ENCODE measurements at places on chromosomes 5 and 9.
A peak's percentile ranks its signal among the peaks of the same experiment; 100 is the strongest.

DNA sequence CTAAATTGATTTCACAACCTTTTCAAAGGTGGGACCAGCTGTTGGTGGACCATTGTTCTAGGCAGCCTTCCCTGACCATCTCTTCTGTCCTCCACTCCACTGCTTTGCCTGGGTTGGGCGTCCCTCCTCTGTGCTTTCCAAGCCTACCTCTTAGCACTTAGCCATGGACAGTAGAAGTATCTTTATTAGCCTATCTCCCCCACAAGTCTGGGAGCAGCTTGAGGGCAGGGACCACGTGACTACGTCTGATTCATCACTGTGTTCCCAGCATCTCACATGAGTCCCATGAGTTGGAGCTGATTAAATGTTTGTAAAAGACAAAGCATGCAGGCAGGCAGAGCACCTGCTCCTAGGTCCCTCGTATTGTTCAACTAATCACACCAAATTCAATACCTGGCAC, 20.9 kb downstream of the MORN5 start:
- no peak for DNase-seq

- no peak for DNase-seq
These were observed 1.3 kb downstream of the TNC start for GRCh38 chr9:115116421-115117284.

DNA sequence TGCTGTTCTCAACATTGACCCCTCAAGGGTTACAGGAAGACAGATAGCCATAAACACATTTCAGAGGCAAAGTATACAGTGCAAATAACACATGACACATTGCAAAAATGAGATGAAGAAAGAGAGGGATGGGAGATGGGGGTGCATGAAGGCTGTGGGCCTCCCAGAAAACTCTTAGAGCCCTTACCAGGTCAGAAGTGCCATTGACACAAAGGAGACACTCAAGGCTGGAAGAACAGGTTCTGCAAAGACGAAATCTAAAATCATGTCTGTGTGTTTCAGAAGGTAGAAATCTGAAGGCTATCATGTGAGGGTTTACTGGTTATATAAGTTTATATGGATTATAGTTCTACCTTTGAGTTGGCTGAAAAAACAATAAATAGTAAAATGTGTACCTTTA, 318.8 kb downstream of the BNC2 start:
- no peak for DNase-seq

GRCh38 chr5:138514021-138514420, 29.0 kb downstream of the ETF1 start:
- no peak for DNase-seq

GRCh38 chr9:129102791-129103594, 7.6 kb downstream of the CRAT start:
- no peak for DNase-seq

DNA sequence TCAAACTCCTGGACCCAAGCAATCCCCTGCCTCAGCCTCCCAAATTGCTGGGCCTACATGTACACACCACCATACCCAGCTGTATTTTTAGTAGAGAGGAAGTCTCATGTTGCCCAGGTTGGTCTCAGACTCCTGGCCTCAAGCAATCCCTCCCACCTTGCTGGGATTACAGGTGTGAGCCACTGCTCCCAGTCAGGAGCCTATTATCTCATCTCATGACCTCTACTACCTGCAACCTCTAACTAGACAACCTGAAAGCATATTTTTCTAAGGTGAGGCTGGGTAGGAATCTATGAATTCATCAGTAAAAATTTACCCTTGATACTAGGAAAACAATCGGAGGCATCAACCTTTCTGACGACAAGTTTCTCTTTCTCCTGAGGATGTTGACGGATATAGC, 10.0 kb downstream of the FAM13B start:
- DNase-seq: no peak

- DNase-seq: no peak
These were observed 5.7 kb upstream of the ADRB2 start for GRCh38 chr5:148820461-148821395.

GRCh38 chr9:112487008-112487798, 576 bp downstream of the KIAA1958 start:
- DNase-seq: peak; percentile 24

- DNase-seq: no peak
These were observed 133.9 kb downstream of the PBX3 start for GRCh38 chr9:125881042-125881441.

- DNase-seq: no peak
These were observed 77.1 kb downstream of the HOMER1 start for GRCh38 chr5:79436821-79437220.

DNA sequence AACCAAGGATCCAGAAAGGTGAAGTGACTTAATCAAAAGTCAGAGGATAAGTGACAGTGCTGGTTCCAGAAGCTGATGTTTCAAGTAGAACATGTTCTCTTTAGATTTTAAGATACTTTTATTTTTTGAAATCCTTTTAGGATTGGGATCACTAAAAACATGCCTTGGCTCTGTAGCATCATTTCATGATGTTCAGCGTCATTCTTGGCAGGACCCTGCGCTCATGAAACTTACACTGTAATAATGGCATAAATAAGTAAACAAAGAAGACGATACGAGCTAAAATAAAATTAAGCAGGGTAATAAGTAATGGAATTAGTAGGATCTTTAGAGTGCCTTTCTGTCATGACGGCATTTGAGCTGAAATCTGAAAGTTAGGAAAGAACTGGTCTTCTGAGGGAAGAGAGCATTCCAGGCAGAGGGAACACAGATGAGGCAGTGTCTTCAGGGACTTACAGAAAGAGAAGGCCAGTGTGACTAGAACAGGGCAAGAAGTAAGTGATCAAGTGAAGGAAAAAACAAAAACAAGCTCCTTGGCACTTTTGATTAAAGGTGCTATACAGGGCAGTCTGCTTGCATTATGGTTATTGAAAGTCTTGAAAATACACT, 19.9 kb downstream of the CTNNA1 start:
- no peak for DNase-seq

GRCh38 chr5:167785901-167786300, 505.5 kb upstream of the WWC1 start:
- DNase-seq: no peak

GRCh38 chr9:116278326-116278725, 124.7 kb downstream of the PAPPA start:
- no peak for DNase-seq

DNA sequence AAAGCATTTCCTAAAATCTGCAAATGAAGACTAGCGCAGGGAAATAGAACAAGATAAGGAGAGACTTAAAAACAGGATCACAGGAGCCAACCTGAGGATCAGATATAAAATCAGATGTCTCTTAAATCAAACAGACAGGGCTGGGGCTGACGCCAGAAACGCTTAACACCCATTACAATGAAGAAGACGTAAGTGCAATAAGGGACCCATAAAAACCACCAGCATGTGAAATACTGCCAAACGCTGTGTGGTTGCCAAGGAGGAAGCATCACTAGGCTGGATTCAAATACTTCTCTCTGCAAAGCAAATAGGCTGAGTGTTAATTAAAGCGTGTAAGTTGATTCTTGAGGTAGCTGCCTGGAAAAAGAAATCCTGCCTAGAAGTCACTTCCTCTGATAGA, 74.4 kb upstream of the ATP10B start:
- no peak for DNase-seq

DNA sequence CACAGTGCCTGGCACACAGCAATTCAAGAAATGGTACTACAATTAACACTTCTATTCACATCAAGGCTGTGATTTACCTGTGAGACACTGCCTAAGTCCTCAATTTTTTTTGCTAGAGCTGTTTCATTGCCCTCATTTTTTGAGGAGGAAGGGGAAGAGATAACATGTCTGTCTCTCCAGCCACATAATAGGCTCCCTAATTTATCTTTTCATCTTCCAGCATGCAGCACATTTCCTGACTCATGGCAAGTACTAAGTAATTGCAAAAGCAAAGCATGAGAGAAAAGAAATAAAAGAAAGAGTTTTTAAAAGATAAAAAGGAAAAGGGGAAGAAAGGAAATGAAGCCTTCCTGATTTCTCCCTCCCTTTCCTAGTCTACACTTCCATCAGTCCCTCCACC, 26.9 kb upstream of the RNF38 start:
- DNase-seq: no peak

DNA sequence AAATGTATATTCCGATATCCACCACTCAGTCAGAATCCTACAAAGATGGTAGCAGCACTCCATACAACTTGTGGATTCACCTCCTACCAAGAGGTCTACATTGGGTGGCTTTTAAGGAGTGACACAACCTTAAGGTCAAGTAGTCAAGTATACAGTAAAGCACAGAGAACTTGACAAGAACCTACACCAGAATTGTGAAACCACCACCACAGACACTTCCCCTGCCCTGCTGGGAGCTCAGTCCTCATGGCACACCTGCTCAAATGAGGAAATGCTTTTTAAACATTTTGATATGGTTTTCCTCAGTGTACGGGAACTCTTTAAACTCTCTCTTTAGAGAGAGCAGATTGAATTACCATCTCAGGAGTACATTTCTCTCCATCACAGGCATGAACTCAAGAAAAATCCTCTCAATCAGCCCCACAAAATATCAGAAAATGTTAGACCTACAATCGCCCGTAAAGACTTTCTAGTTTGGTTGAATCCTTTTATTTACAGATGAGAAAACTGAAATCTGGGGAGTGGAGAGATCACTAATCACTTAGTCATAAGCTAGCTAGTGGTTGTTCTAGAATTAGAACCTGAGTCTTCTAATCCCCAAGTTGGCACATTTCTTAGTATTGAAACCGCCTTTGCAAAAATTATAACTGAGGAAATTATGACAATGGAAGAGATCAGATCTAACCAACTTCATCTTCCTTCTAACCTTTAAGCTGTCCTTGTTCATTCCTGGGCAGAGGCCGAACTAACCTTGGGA, 38.5 kb upstream of the NR4A3 start:
- DNase-seq: no peak

DNA sequence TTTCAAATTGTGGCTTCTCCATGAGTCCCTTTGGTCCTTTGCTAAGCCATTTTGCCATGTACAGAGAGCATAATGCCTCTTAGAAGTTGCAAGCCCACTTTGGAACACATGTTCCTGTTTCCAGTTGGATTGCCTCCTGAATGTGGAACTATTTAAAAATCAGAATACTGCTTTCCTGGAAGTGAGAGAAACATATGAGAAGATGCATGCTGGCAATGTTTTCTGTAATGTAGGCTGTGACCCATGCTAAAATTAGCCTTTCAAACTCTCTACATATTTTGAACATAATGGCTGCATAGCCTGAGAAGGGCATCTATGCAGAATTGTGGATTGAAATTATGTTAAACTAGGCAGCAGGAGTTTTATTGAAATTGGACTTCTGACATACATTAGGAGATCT, 175.5 kb upstream of the PAPPA start:
- no peak for DNase-seq

DNA sequence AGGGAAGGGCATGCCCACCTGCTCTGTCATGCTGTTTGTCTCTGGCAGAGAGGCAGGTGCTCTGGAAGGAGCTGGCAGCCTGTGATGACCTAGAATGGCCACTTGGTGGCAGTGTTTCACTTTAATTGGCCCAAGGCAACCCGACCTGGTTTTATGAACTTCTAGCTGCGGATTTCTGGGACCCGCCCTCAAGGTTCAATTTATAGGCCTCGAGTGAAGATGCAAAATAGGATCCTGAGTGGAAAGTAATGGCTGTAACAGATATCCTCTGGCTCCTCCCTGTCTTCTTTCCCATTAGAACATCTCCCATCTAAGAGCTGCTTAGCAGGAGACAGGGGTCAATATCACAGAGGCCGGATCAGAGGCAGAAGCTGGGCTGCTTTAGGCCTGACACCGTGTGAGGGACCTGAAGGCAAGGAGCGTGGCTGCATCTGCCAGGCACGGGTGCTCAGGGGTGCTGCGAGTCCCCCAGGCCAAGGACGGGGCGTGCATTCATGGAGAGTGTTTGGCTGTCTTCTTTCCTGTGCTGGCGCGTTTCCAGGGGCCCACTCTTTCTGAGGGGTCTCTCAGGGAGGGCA, 56.7 kb upstream of the SLC28A3 start:
- DNase-seq: peak; percentile 41

GRCh38 chr5:36953043-36953442, 76.5 kb downstream of the NIPBL start:
- no peak for DNase-seq

GRCh38 chr5:7186818-7187217, 209.1 kb upstream of the ADCY2 start:
- no peak for DNase-seq

- DNase-seq: no peak
These were observed 65.1 kb downstream of the PLPPR1 start for GRCh38 chr9:101093620-101094019.

GRCh38 chr5:174293006-174293405, 247.5 kb downstream of the NSG2 start:
- DNase-seq: no peak

GRCh38 chr9:1659363-1659690, 355.8 kb upstream of the SMARCA2 start:
- DNase-seq: no peak

DNA sequence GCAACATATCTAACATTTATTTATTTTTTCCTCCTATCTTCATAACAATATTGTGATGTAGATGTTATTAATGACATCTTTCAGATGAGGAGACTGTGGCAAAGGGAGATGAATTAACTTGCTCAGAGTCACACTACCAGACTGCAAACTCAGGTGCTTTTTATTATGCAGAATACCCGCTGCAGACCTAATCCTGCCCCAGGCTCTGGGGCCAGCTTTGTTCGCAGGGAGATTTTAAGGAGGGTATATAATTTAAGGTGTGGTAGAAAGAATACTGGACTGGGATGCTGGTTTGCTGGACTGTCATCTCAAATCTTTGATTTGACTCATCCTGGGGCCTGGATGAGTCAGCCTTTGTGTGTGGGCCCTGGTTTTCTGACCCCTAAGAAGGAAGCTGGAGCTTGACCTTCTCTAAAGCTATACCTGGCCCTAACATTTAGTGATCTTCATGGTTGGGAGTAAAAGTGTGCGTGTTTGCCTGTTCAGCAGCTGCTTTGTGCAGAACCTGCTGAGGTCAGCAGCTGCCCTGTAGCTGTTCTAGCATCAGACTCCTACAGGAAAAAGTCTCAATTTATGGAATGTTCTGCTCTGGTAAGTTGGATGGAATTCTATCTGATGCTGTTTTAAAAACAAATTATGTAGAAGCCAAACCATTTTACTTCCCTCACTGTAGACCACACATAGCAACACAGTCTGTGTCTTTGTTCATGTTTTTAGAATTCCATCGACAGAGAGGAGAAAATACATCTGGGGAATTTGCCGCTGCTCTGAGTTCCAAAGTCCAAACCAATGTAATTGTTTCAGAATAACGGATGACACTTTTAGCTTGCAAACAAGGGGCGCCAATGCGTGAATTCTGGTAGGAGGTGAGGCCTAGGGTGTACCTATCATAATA, 4.5 kb downstream of the SLC36A1 start:
- no peak for DNase-seq

DNA sequence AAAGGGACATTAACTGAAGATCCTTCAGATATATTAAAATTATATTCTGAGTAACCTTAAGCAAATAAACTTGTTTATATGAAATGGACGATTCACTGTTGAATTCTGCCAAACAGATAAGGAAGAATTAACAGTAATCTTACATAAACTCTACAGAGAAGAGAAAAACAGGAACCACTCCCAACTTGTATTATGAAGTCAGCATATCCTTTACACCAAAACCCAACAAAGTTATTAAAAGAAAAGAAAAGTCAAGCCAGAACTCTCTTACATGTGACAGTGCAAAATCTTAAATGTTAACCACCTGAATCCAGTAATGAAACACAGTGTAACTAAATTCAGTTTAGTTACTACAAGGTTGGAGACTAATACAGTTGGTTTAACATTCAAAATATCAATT, 185.8 kb downstream of the DEPDC1B start:
- DNase-seq: no peak
